ENCODE measurements at places on chromosomes 12 and 14.

- no peak for DNase-seq
These were observed 237.0 kb downstream of the KIF21A start for GRCh38 chr12:39205969-39206368.

GRCh38 chr14:73203527-73203926 is 33.8 kb upstream of the PAPLN start:
- DNase-seq, result no peak

- no peak for DNase-seq
These were observed 170.9 kb downstream of the MSRB3 start for GRCh38 chr12:65449400-65449799.

DNA sequence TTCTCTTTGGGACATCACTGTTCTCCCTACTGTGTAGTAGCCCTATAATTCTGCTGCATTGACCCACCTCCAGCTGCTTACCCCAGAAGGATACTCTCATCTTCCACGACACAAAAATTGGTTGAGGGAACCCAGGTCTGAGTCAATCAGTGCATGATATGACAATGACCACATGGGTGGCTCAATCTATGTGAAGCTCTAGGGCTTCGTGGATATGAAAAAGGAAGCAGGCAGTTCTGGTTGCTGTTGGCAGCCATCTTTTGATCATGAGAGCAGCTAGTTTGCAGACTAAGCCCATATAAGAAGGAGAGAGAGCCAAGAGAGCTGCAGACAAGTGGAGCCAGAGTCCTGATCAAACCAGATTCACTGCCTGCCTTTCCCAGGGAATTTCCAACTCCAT is 57.9 kb downstream of the AVPR1A start:
- no peak for DNase-seq

- no peak for DNase-seq
These were observed 8.9 kb upstream of the LIN7A start for GRCh38 chr12:80946591-80946990.

DNA sequence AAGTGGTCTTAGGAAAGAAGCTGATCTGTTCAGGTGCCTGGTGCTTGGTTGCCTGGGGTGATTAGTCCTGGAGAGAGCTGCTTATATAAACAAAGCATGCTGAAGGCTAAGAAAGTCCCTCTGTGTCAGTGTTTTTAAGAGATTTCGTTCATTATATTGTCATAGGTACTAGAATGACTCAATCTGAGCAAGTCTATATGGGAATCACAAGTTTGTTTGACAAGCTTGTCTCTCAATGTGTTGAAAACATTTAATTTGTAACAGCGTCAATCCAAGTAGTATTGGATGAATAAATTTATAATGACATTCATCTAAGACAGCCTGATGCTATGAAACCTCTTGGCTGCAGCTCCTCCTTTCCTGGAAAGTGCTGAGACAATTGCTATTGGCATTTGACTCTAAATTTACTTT is 256.3 kb downstream of the TMTC2 start:
- DNase-seq, result no peak

DNA sequence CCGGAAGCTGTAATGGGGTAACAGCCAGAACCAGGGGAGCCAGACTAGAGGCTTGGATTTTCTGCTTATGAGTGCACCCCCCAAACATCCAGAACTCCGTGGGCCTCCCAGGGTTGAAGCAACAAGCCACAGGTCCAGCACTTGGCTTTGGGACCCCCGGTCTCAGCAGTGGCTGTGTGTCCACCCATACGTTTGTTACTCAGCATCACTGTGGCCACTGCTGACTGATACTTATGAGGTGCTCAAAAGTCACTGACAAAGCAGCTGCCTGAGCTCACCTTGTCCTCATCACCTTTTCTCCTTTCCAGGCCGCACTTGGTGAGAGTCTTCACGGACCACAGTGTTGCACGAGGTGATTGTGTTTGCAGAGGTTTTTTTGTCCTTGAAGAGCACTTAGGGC is 145.6 kb upstream of the RFLNA start:
- no peak for DNase-seq

- no peak for DNase-seq
These were observed 31.5 kb downstream of the CLEC1A start for GRCh38 chr12:10067264-10067663.

- DNase-seq, result no peak
These were observed 74.2 kb downstream of the RBM19 start for GRCh38 chr12:113891739-113892520.

DNA sequence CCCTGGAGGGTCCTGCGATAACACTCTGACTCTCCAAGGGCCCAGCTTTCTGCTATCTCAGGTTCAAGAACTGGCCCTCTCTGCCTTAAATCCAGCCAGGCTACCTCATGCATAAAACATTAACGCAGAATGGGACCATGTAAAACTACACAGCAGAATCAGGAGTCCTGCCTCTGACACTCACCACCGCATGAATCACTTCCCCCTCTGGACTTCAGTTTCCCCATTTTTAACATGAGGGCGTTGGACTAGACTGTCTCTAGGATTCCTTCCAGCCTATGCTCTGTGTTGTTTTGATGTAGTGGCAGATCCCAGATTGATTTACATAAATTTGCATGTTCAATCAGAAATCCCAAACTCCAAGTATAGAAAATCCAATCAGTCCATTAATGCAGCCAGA is 3.3 kb downstream of the NCKAP5L start:
- DNase-seq, result no peak

DNA sequence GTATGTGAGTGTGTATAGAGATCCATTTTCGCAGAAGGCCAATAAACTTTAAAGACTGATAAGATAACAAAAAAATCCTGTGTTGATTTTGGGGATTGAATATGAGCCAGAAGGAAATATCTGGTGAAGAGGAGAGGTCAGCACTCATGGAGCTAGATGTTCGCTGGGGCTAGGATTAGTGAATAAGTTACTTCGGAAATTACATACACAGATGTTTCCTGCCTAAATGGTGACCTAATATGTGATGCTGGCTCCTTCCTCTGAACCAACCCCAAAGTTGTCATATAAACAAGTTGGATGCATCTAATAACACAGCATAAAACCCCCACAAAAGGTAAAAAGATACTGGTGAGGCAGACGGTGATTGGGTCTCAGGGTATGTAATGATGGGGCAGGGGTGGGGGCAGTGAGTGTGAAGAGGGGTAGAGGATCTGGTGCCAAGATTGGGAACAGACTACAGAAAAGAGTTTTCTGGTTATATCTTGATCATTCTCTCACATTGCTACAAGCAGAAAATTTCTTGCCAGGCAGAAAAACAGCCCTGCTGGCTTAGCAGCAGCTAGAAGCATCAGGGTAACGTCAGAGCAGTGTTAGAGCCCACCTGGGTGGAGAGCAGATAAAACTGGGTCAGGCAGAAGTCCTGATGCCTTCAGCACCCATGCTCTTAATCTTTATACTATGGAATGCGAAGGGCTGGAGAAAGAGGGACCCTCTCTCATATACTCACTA is 140.4 kb upstream of the GZMB start:
- DNase-seq, result no peak

DNA sequence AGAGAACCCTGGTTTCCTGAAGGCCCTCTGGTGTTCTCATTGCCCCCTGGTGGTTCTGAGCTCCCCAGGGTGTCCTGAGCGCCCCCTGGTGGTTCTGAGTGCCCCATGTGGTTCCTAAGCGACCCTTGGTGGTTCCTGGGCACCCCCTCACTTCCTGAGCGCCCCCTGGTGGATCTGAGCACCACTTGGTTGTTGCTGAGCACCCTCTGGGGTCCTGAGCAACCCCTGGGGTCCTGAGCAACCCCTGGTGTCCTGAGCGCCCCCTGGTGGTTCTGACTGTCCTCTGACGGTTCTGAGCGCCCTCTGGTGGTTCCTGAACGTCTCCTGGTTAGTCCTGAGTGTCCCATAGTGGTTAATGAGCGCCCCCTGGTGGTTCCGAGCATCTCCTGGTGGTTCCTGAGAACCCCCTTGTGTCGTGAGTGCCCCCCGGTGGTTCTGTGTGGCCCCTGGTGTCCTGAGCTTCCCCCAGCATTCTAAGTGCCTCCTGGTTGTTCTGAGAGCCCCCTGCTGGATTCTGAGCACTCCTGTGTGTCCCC is 568.3 kb downstream of the TMEM121 start:
- DNase-seq, result no peak

GRCh38 chr14:68513137-68513536 is 279.7 kb downstream of the ZFP36L1 start:
- DNase-seq, result no peak

GRCh38 chr14:99740411-99740810 is 52.8 kb upstream of the EML1 start:
- DNase-seq, result no peak

DNA sequence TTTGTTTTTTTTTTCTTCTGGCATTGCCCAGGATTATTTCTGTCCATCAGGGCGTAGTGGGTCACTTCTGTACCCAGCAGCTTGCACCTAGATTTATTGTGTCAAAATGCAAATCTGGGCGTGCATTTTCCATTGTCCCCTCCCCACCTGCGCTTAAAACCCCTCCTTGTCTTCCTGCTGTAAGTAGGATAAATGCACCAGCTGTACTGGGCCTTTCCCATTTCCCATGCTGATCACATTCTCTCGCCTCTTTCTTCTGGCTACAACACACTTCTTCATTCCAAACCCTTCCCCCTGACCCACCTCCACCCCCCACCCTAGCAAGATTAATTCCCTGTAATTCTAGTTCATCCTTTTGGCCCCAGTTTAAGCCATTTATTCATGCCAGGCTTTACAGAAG is 128.0 kb downstream of the ETV6 start:
- no peak for DNase-seq

DNA sequence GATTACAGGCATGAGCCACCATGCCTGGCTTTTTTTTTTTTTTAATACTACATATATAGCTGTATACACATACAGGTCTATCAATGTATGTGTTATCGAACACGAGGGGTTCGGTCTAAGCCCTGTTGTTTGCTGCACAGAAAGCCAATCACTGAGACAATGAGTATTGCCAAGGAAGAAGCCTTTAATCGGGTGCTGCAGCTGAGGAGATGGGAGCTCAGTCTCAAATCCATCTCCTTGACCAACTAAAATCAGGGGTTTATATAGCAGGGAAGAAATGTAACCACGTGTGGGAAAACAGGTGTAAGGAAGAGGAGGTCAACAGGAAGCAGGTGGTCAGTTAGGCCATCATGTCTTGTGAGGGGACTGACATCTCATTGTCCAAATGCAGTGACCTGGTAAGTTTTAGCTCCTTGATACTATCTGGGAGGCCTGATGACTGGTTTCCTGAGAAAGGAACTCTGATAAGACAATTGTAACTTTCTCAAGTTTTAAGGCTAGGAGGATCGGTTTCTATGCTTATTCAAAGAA is 80.9 kb upstream of the MAP1LC3B2 start:
- no peak for DNase-seq

GRCh38 chr14:59154373-59154772 is 34.1 kb upstream of the DAAM1 start:
- no peak for DNase-seq

- no peak for DNase-seq
These were observed 98.1 kb upstream of the NCOR2 start for GRCh38 chr12:124665511-124665910.

- DNase-seq, result no peak
These were observed 27.8 kb upstream of the SLC38A2 start for GRCh38 chr12:46400406-46400805.

DNA sequence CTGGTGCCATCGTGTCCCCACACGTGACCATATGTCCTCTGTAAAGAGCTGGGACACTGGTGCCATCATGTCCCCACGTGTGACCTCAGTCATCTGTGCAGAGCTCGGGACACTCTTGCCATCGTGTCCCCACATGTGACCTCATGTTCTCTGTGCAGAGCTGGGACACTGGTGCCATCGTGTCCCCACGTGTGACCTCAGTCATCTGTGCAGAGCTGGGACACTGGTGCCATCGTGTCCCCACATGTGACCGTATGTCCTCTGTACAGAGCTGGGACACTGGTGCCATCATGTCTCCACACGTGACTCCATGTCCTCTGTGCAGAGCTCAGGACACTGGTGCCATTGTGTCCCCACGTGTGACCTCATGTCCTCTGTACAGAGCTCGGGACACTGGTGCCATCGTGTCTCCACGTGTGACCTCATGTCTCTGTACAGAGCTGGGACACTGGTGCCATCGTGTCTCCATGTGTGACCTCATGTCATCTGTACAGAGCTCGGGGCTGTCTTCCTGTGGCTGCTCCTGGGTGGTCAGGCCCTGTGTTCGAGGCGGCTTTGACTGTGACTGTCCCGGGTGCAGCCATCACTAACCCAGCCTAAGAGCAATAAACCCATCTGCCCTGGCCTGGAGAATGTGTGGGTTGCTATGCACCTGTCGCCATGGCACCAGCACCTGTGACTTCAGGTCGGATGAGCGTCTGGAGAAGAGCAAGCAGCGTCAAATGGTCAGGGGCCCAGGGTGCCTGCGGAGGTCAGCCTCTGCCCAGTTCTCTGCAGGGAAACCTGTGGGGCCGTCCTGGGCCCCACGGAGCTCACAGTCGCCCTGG is 334.4 kb downstream of the ADGRD1 start:
- no peak for DNase-seq

GRCh38 chr14:31933716-31934115 is 143.4 kb upstream of the ARHGAP5 start:
- no peak for DNase-seq

- DNase-seq, result no peak
These were observed 243.7 kb downstream of the TMEM132D start for GRCh38 chr12:129659961-129660622.

DNA sequence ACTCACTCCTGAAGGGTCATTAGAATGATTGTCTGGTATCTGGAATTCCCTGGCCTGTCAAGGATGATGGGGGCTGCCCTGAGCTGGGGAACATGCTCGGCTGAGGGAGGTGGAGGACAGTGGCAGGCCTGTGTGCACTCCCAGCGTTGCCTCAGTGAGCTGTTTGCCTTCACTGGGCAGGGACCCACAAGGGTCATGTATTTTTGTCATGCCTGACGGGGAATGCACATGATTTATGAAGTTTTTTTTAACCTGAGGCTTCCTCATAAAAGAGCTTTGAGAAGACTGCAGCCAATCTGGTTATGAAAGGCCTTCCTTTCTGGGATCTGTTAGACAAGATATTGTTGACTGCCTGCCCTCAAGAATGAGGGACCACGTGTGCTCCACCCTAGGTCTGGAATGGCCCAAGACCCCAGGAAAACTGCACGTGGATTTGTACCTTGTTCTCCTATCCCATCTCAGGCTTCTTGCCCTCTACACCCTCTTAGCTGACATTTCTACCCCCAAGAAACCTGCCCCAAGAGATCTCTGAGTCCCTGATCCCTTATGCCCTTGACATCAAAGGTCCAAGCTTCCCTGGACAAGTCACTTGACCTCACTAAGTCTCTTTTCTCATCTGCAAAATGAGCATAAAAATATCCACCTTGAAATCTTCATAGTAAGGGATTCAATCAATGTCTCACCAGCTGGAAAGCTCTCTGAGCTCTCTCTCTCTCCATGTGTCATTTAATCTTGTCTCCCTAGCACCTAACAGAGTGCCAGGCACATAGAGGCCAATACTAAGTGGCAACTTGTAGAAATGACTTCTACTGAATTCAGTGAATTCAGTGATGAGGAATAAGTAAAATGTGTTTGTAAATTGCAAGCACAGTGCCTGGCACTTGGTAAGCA is 24.5 kb upstream of the COL2A1 start:
- DNase-seq, result no peak
